ENCODE measurements at places on chromosomes 4 and X.

GRCh38 chr4:174228988-174229387 lies 54.5 kb downstream of the FBXO8 start:
- DNase-seq = no peak

GRCh38 chr4:34644579-34645115 lies 1599.7 kb downstream of the ARAP2 start:
- no peak for DNase-seq

GRCh38 chr4:180947425-180947824 lies 1295.8 kb upstream of the TENM3 start:
- no peak for DNase-seq

DNA sequence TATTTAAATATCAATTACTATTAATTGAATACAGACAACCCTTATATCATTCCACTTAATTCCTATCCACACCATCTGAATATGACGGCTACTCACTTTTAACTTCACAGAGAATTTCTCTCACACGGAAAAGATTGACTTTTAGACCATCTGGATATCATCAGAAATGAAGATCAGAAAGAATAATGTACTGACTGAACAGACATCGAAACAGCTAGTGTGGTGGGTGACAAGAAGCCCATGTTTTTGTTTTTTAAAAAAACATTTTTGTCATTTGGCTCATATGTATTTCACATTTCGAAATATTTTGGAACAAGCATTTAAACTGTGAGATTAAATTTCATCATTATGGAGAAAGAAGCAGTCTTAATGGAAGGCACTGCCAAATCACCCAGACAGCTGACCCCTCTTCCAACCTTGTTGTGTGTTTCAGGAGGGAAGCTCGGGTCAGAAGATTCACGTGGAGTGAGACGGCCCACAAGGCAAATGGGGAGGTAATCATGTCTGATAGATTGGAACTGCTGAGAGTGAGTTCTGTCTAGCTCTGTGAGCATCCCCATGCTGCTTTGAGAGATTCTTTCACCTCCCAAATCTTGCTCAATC lies 204.2 kb upstream of the RASGEF1B start:
- no peak for DNase-seq

DNA sequence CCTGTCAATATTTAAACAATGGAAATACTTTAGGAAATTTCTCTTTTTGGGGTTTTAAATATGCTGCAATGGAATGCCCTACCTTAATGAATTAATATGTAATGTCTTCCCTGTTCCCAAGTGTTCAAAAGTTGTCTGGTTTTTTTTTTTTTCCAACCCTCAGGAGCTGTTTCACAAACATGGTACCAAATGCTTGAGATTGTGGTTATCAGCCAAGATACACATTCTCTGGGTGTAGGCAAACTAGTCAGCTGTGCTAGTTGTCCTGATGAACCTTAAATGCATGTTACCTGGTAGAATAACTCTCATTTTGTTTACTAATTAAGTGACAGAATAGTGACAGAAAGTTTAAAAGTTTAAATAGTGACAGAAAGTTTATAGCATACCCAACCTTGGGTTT lies 50.7 kb downstream of the FHL1 start:
- DNase-seq = no peak

GRCh38 chrX:45992402-45993123 lies 552.7 kb downstream of the ZNF674 start:
- no peak for DNase-seq

GRCh38 chr4:54842656-54843055 lies 184.9 kb downstream of the KIT start:
- DNase-seq = no peak

GRCh38 chr4:25838526-25838925 lies 24.3 kb downstream of the SEL1L3 start:
- DNase-seq = no peak
